ENCODE measurements at places on chromosomes 12 and 14.

DNA sequence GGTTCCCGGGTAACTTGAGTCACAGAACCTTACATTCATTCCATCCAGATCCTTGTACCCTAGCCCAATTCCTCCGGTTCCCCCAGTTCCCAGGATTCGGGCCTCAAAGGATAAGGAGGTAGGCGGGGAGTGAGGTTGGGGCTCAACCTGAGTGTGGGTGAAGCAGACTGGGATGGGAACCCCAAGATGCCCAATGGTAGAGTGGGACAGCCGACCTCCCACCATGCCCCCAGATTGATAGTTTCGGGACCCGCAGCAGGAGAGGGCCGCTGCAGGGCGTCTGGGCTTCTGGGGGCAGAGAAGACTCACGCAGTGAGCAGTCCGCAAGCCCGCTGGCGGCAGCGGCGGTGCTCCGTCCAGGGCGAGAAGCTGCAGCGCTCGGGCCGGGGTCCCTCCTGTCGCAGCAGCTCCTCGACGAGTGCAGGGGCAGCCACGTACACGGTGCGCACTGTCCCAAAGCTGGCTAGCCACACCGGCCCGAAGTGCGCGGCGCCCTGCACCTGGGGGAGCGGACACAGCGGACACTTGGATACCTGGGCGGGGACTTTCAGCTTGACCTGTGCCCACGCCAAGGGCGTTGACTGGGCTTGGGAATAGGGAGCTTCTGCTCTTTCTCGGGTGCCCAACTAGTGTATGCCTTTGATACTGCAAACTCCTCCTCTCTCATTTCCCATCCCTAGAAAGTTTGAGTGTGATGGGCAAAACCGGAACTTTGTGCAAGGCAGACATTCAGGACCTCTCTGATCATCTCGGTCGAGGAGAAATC, 997 bp downstream of the CYP27B1 start:
- DNase-seq = no peak

GRCh38 chr12:104142543-104142942, 4.5 kb upstream of the NFYB start:
- DNase-seq = no peak

DNA sequence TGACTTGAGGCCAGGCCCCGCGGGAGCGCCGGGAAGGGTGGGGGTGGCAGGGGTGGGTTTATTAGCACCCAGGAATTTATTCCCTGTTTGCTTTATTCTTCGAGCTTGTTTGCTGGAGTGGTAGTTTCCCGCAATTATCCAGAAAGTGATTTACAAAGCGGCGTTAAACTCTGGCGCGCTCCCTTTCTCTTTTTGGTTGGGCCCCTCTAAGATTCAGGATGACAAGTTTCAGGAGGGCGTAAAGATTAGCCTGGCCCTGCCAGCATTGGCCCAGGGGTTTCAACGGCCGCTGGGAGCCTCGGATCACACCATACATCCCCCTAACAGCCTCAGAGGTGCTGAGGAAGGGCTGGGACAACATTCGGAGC, 444 bp upstream of the NKX2-8 start:
- no peak for DNase-seq

DNA sequence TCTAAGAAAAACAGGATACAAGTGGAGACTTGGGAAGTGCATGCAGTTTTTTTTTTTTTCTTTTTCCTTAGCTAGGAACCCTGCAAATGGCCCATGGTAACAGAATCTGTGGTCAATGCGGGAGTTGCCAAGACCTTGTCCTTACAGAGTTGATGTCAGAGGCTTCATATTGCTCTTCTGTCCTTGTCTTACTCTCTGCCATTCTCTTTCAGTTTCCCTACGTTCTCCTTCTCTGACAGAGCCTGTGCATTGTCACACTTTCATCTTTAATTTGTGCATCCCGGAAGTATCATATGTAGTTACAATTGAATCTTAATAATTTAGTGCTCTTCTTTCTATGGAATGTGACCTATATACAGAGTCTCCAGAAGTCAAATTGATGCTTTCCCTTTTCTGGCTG, 986.9 kb downstream of the TMEM121 start:
- DNase-seq = no peak

DNA sequence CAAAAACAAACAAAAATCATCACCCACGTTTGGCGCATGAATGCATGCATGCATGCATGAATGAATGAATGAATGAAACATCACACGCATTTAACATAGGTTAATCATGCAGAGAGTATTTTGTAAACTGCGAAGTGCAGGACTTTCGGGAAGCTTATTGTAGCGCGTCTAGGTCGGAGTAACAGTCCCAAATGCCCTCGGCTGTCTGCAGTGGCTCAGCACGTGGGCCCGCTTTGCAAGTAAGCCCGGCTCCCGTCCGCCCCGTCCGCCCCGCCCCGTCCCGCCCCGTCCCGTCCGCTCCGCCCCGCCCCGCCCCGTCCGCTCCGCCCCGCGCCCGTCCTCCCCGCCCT, 263 bp upstream of the IFT81 start:
- no peak for DNase-seq

DNA sequence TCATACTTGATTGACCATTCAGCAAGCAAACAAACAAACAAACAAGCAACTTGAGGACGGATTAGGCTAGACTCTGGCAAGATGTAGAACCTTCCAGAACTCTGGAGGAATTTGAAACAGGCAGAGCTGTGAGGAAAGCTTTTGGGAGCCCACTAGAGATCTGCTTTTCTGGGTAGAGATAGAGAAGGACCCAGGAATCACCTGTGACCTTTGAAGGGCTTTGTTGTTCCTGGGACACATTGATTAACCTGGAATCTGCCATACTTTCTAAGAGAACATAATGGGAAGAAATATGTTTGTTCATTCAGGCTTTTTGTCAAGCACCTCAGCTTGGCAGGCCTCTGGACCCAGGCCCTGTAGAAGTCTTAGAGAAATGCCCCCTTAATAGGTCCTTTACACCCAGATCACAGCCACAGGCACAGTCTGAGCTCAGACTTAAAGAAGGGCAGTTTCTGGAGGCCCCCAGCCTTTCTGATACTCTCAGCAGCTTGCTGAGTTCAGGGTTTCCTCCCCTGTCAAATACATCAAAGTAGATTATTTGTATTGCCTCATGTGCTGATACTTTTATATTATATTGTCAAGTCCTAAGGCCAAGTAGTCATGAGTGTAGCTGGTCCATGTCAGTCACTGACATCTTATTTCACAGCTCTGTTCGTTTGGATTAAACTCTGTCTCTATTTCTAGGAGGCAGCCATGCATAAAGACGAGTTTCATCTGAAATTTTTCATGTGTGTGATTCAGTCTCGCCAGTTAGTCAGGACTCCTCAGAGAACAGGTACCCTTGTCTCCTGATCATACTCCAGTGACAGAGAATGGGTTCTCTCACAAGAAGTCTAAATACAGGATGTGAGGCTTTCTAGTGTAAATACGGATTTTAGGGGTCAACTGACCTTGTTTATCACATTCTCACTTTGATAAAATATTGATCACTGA, 1.1 kb upstream of the SENP1 start:
- no peak for DNase-seq

DNA sequence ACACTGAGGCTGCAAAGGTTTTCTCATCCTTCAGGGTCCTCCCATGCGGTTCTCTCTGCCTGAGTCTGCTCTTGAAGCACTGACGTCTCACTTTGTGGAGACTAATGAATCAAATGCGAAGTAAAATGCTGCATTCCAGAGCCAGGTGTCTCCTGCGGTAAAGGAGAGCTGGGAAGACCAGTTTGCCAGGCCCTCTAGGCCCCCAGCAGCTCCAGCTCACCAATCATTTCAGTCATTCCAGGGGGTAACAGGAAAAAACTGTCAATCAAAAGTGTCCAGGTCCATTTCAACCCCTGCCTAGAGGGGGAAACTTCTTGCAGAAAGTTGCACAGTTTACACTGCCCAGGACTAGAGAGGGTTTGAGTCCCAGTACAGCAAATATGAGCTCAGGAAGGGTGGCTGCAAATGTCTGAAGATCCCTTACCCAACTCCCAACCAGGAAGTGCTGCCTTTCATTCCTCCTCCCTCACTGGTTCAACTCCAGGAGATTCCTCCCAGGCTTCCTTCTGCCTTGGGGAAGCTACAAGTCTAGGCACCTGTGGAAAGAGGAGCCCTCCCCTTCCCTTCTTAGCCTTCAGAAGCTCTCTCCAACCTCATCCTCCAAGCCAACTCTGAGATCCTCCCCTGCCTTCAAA, 2.7 kb upstream of the NXPH4 start:
- no peak for DNase-seq

GRCh38 chr14:104434214-104435076, 145.1 kb upstream of the C14orf180 start:
- DNase-seq = no peak

- DNase-seq = no peak
Measured at GRCh38 chr12:94195483-94195882, 47.1 kb downstream of the PLXNC1 start.

DNA sequence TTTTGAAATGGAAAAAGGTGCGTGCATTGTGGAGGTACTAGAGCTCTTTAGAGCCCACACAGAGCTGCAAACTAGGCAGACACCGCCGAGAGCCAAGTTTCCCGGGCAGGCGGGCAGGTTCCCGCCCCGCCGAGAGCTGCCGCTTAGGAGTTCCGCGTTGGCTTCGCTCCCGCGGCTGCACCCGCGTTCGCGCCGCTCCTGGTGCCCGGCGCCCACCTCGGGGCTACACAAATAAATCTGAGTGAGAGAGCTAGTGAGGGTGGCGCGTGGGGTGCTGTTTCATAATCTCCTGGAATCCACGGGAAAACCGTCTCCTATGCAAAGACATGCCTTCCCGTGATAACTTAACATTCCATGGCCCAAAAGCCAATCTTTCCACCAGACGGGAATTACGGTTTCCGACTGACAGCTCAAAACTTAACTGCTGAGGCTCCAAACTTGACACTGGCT, 645 bp downstream of the KITLG start:
- no peak for DNase-seq

DNA sequence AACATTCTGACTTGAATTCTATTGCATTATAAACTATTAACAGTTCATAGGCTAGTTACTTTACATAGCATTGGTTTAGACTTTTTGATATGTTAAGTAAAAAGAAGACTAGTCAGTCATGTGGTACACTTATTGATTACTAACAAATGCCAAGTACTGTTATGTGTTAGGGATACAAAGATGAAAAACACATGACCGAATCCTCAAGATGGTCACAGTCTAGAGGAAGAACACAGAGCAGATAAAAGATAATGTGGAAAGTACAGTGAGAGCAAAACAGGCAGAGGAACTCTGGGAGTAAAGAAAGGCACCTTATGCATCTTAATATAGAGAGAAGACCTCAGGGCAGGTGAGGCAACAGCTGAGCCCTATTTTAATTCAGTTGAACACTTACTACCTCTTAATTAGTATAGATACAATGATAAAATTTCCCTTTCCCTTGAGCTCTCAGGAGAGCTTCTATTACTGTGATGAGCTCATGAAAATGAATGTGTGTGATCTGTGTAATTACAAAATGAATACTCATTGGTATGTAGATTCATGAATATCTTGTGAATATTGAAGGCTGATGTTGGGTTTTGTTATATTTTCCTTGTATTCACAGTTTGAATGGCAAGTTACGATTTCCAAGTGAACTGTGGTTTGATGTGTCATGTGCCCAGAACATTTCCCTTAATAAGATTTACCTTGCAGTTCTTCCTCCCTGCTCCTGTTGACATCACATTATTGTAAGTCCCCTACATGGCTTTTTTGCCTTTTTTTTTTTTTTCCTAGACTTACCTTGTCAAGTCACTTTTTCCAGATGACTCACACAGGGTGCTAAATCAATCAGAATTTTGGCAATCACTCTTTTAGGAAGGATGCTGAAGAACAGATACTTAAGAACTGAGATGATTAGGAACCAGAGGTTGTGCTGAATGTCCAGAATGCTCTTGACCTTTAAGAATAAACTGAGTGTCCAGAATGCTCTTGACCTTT, 29.5 kb upstream of the MSRB3 start:
- no peak for DNase-seq

DNA sequence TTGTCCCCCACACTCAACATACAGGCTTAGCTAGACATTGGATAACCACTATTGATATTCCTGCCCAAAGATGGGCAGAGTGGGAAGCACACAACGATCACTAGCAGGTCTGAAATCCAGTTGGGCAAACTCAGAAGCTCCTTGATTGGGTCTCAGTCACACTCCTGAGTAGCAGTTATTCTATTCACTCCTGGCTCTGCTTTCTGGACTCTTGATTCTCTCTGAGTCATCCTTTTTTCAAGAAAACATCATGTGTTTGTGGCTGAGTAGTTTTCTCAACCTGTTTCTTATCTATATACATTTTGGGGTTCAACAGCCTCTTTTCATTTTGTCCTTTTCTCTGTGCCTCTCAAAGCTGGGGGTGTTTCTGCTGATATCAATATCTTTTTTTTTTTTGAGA, 46.0 kb upstream of the MANSC4 start:
- DNase-seq = no peak

DNA sequence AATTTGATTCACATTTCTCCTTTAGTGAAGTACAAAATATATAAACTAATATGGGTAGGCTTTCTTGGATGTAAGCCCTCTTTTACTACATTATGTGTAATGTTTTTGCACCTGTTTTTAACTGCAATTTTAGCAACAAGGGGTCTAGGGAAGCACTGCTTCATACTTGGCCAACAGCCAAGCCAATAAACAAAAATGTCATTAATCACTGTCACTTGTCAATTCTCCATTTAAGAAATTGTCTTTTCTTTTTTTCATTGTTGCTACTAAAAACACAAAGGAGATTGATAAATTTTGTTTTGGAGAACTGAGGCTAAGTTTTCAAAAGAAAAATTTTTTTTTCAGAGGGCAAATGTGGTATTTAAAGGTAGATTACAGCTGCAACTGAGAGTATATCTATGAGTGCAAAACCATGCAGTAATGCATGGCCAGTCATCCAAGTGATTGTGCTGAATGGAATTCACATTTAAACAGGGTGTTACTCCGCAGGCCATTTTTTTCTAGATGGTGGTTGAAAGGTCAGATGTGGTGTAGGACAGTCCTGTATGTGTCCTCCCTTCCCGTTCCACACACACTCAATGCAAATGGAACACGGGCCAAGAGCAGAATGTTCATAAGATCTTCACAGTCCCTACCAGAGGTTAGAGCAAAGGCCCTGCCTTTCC, 503.0 kb upstream of the LMO3 start:
- no peak for DNase-seq

DNA sequence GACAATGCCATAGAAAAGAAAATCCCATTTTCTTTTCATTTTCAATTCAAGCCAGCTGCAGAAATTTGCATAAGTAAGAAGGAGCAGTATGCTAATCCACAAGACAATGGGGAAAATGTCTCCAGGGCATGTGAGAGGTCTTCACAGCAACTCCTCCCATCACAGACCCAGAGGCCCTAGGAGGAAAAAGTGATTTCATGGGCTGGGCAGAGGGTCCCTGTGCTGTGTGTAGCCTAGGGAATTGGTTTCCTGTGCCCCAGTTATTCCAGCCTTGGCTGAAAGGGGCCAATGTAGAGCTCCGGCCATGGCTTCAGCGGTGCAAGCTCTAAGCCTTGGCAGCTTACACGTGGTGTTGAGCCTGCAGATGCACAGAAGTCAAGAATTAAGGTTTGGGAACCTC, 211.4 kb downstream of the CCDC59 start:
- DNase-seq = no peak
